GOT3 (cell line): ENCODE measurements at places on chromosomes 6 and 20.

GRCh38 chr6:125834348-125834747, 43.6 kb downstream of the NCOA7 start:
- DNase-seq, result no peak

GRCh38 chr6:56193846-56194245, 53.5 kb downstream of the COL21A1 start:
- DNase-seq, result no peak

- no peak for DNase-seq
Observed at GRCh38 chr6:154969796-154970195, 25.3 kb upstream of the TIAM2 start.

- DNase-seq, result no peak
Observed at GRCh38 chr6:164889980-164890379, 419.4 kb downstream of the C6orf118 start.

DNA sequence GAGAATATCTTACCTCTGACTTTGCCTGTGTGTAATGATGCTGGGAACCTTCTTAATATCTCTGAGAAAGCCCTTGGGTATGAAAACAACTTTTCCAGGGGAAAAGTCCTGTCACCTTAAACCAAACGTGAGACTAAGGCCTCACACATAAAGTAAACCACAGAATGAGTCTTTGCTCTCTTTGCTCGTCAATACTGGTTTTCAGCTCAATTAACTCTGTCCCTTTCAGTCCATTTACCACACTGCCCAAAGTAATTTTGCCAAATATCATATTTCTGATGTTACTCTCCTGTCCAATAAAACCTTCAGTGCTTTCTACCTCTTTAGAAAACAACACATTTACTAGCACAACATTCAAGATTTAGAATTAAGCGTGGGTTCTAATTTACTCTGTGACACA, 100.5 kb upstream of the HMGCLL1 start:
- no peak for DNase-seq

DNA sequence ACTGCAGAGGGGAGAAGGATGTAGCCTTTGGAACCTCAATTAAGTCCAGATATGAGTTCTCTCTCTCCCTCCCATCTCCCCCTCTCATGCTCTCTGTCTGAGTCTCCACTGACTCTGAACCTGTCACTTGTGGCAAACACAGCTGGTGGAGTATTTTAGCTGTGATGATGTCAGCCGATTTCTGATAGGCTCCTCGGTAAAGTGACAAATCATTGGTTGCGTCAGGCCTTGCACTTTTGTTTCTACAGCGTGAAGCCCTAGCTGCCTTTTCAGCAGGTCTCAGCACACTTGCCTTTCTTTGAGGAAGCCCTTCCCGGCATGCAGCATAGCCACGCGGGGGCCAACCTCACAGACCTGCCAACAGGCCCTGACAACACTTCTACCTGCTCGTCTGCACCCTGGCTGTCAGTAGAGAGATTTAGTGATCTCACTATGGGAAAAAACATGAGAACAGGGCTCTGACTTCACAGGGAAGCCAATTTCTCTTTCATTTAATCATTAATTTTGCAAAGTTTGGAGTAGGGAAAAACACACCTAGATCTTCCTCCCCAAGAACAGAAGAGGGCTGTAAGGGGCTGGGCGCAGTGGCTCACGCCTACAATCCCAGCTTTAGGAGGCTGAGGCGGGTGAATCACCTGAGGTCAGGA, 84.4 kb downstream of the GMPR start:
- DNase-seq, result no peak

DNA sequence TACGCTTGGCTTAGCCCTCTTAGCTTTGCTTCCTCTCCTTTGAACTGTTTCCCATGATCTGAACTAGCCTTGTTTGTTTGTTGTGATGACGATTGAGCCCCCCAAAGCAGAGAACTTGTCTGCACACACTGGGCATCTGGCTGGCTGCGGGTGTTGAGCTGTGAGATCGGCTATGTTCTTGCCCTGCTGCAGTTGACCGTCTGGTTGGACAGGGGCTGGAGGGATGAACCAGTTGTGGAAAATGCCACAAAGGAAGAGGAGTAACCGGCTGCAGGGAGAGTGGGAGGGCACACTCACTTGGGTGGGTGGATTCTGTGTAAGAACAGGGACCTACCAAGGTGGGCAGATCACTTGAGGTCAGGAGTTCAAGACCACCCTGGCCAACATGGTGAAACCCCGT, 12.4 kb upstream of the RSPO4 start:
- DNase-seq, result no peak

GRCh38 chr20:22977047-22977785, 57.9 kb upstream of the SSTR4 start:
- no peak for DNase-seq

DNA sequence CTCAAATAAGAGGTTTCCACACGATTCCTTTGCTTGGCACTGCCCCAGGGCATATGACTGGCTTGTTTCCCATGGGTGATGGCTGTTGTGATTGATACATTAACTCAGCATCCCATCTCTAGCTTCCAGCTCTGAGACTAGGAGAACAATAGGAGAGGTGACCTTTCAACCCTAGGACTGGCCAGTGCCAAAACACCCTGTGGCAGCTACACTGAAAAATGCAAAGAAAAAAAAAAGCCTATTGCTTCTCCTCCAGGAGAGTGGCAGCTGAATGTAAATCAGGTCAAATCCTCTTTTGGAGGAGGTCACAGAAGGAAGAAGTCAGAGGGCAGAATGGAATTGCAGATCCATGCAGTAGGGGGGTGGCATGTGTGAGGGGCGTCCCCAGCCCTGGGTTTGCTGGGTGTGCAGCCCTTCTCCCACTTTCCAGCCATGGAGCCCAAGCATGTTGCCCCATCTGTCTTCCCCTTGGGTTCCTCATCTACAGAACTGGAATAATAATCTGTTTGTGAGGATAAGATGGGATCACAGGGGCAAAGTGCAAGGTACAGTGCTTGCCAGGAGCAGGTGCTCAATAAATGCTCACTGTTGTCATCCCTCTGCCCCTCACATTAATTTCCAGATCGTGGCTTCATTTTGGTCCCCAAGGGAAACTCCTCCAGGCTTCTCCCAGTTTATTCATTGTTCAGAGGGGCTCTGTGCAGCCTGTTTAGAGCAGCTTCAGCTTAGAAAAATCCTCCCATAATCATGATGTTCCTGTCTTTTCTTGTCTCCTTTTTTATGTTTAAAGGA, 245.0 kb upstream of the RIN2 start:
- no peak for DNase-seq

DNA sequence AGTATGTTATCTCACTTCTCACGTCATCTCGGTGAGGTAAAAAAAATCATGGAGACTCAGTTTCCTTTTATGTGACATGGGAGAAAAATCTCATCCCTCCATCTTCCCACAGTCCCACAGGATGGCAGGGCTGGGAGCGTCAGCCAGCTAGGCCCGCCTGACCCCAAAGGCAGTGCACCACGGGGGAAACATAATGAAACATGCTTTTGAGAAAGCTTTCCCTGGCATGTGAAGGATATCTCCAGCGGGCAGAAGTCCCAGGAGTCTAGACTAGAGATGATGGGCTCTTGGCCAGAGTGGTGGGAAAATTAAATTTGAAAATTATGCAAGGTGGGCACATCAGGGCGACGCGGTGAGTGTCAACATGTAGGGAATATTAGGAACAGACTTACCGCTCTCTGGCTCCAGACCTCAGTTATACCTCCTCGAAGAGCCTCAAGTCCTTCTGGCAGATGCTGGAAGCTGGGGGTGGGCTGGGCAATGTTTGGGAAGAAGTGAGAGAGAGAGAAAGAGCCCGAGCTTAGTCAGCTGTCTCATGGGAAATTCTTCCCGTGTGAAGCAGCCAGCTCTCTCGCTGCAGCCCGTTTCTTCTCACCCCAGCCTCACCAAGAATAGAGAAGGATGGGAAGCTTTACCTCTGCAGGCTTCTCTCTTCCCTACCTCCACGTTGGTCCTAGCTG, 52.3 kb downstream of the MOCS1 start:
- DNase-seq, result peak; percentile 39

DNA sequence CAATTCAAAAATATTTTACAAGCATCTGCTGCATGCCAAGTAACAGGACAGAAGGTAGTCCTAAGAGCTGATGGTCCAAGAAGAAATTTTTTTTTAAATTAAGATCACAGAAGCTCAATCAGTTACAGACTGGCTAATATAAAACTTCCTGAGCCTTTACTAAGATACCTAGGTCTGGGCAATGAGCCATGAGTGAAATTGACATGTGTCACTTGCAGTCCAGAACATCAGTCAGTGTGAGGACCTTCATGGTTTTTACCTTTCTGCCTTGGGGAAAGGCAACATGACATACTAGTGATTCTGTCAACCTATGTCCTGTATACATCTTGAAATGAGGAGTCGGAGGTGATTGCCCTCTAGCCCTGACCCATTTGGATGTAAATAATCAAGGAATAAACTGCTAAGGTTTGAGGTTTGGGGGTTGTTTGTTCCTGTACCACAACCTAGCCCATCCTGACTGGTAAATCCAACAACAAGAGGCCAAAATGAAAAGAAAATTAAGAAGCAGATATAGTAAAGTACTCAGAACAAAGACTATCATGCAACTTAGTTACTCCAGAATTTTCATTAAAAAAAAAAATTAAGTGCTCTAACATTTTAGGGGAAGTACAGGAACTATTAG, 70.0 kb downstream of the CNKSR3 start:
- no peak for DNase-seq

- DNase-seq, result no peak
Observed at GRCh38 chr20:6975311-6975710, 207.8 kb downstream of the BMP2 start.

- DNase-seq, result no peak
Observed at GRCh38 chr20:20292472-20292871, 75.4 kb upstream of the INSM1 start.

- no peak for DNase-seq
Observed at GRCh38 chr6:3798055-3798919, 46.8 kb upstream of the PXDC1 start.

DNA sequence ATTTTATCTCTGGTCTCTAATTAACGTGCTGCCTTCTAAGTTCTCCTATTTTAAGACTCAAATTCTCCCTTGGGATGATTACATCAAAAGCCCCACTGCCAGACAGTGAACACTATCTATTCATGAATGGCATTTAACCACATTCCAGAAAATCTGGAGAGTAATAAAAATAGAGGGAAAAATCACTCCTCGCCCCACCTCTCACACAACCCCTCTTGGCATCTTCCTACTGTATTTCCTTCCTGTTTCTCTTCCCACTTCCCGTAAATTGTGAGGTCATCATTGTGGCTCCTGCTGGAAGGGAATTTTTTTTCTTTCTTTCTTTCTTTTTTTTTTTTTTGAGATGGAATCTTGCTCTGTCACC, 31.5 kb downstream of the RAB44 start:
- DNase-seq, result no peak

- no peak for DNase-seq
Observed at GRCh38 chr6:4491501-4492260, 284.5 kb upstream of the CDYL start.

GRCh38 chr6:22470454-22471131, 98.8 kb upstream of the HDGFL1 start:
- DNase-seq, result no peak

GRCh38 chr6:7723554-7723953, 2.3 kb upstream of the BMP6 start:
- no peak for DNase-seq

- no peak for DNase-seq
Observed at GRCh38 chr6:139514819-139515218, 140.4 kb upstream of the CITED2 start.

- DNase-seq, result no peak
Observed at GRCh38 chr20:25014816-25015215, 22.3 kb upstream of the APMAP start.

DNA sequence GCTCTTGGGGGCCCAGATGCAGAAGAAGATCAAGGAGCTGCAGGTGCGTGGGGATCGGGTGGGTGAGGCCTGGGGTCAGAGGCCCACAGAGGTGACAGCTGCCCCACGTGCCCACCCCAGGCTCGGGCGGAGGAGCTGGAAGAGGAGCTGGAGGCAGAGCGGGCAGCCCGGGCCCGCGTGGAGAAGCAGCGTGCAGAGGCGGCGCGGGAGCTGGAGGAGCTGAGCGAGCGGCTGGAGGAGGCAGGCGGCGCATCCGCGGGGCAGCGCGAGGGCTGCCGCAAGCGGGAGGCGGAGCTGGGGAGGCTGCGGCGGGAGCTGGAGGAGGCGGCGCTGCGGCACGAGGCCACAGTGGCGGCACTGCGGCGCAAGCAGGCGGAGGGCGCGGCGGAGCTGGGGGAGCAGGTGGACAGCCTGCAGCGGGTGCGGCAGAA, 41.5 kb downstream of the MYH7B start:
- no peak for DNase-seq

DNA sequence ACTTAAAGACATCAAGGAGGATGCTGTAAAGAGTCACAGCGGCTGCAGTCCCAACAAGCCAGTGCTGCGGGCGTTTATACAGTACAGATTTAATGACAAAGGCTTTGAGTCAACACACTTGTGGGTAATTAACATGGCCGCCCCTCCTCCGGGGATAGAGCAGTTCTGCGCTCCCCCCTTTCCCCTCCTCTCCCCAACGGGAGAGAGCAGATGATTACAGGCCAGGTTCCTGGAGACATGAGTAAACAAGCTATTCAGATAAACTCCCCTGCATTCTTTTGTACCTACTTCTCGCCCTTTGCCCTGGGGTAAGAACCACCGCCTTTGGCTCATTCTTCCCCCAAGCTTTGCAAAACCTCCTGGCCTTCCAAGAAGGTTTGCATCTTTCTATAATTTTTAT, 23.6 kb upstream of the FABP7 start:
- no peak for DNase-seq

DNA sequence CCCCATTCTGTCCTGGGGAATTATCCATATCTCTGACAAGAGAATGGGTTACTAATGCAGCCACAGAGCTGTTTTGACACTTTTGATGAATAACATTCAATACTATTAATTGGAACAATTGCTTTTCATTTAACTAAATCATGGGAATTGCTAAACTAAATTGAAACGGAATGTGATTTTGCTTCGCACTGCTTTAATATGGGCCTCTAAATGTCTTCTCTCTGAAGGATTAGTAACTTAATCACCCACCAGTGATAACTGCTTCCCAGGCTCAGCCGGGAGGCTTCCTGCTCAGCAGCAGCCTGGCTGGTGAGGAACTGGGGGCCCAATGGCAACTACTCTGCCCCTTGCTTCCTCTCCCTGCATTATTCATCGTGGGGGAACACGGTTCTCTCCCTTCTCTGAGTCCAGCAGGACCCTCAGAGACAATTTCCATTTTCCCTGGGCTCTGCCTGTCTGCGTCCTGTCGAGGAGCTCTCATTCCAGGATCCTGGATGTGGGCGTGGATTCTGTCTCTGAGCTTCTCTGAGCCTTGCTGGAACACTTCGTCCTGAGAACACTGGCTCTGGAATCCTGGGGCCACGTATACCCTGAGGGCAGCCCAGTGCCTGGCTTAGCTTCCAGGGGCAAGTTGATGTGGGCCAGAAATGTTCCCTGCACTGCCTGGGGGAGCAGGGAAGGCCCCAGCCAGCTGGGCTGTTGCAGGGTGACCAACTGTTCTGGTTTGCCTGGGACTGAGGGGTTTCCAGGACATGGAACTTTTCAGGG, 308.9 kb downstream of the DHX35 start:
- no peak for DNase-seq

- no peak for DNase-seq
Observed at GRCh38 chr6:101921829-101922450, 528.4 kb downstream of the GRIK2 start.

GRCh38 chr6:155177363-155177961, 86.4 kb upstream of the CLDN20 start:
- no peak for DNase-seq

- no peak for DNase-seq
Observed at GRCh38 chr6:101543796-101544195, 150.3 kb downstream of the GRIK2 start.
